ENCODE measurements at places on chromosomes 6 and 20.

- peak; percentile 88 for DNase-seq
Measured at GRCh38 chr20:35306931-35307517, 14.8 kb upstream of the FAM83C start.

GRCh38 chr20:35878113-35878625, 76.1 kb downstream of the SCAND1 start:
- DNase-seq = no peak

DNA sequence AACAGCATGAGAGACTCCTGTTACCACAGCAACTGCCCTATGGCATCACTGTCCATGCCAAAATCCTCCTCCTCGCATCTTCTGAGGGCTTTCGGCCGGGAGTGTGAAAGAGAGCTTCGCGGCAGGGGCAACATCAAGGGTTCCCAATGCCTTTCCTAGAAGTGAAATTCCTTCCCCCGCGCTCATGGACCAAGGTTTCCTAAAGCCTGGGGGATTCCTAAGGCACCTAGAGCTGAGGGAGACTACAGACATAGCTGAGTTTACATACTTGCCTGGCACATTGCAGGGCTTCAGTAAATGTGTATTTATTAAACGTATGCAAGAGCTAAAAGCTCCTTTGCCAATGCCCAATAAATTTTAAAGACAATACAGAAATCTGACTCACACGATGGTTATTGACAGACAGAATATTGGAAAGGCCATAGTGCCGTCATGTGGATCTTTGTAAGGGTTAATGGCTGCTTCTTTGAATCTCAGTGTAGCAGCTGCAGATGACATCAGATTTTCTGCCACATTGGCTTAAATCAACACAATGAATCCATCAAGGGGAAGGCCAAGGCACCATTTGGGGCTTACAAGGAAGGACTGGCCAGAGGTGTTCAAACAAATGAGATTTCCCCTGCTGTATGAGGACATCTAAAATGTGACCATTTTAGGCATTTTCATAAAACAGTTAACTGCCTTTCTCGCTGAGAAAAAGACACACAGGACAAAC, 281.2 kb upstream of the JARID2 start:
- no peak for DNase-seq

DNA sequence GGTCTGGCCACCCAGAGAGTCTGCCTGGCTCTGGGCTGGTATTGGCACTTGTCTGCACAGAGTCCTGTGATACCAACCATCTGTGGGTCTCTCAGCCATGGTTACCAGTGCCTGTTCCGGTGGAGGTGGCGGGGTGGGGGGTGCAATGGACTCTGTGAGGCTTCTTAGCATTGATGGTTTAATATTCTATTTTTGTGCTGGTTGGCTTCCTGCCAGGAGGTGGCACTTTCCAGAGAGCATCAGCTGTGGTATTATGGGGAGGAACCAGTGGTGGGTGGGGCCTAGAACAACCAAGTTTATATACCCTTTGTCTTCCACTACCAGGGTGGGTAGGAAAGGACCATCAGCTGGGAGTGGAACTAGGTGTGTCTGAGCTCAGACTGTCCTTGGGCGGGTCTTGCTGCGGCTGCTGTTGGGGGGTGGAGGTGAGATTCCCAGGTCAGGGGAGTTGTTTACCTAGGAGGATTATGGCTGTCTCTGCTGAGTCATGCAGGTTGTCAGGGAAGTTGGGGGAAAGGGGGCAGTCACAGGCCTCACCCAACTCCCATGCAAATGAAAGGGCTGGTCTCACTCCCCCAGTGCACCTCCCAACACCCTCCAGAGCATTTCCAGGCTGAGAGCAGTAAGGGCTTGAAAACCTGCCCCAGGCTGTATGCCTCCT, 117.5 kb downstream of the FLRT3 start:
- peak; percentile 88 for DNase-seq

- DNase-seq = no peak
Measured at GRCh38 chr6:37723016-37723415, 25.3 kb upstream of the MDGA1 start.

- no peak for DNase-seq
Measured at GRCh38 chr6:129863664-129864063, 2.5 kb upstream of the TMEM244 start.

GRCh38 chr6:128487746-128488145, 32.7 kb downstream of the PTPRK start:
- DNase-seq = no peak

GRCh38 chr20:21607971-21608725, 94.3 kb upstream of the NKX2-2 start:
- DNase-seq = no peak

DNA sequence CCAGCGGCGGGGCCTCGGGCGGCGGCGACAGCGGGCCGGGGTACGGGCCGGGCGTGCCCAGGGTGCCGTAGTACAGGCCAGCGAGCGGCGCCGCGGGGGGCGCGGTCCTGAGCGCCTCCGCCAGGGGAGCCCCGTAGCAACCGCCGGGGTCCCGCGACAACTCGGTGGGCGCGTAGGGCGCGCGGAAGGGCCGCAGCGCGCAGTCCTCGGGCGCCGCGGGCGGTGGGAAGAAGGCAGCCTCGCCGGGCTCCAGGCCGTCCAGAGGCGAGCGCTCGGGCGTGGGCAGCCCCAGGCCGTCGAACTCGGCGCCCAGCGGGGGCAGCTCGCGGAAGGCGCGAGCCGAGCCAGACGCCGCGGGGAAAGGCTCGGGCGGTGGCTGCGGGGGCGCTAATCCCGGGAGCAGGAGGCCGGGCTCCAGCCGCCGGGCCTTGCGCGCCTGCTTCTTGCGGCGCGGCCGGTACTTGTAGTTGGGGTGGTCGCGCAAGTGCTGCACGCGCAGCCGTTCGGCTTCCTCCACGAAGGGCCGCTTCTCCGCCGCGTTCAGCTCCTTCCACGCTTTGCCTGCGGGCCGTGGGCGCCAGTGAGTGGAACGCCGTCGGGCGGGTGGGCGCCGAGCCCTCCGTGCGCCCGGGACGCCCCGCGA, 916 bp downstream of the SOX18 start:
- no peak for DNase-seq

DNA sequence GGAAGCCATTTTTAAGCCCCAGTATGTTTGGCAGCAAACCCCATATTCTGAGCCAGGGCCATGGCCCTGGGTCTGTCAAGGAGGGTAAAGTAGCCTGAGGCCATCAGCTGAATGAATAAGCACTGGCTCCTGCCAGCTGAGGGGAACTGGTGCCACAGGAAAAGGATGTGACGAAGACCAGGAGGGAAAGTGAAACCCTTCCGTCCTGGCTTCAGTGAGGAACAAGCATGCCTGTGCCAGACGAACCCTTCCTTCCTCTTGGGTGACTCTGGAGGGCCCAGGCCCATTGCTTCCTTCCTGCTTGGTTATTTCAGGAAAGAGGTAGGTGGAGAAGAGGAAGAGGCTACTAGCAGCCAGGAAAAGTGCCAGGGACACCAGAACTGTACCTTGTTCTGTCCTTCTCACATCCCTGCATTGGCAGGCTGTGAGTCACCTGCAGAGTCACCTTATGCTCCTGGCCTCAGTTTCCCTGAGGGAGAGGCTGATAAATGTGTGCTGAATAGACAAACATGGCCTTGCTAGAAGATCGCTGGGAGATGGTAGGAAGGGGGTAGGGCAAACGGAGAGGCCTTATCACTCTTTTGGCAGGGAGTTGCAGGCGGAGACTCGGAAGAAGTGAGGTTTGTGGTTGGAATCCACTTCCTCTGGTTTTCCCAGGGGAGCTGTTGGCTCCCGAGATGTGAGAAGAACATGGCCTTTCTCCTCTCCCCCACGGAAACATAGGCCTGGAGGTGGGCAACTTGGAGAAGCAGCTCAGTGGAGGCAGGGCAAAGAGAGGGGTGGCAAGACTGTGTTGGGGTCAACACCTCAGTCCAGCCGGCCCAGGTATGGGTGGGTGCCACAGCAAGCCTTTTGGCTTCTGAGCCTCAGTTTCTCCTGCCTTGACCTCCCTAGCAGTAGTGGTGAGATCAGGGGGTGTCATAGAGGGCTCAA, 37.4 kb downstream of the COX4I2 start:
- no peak for DNase-seq

DNA sequence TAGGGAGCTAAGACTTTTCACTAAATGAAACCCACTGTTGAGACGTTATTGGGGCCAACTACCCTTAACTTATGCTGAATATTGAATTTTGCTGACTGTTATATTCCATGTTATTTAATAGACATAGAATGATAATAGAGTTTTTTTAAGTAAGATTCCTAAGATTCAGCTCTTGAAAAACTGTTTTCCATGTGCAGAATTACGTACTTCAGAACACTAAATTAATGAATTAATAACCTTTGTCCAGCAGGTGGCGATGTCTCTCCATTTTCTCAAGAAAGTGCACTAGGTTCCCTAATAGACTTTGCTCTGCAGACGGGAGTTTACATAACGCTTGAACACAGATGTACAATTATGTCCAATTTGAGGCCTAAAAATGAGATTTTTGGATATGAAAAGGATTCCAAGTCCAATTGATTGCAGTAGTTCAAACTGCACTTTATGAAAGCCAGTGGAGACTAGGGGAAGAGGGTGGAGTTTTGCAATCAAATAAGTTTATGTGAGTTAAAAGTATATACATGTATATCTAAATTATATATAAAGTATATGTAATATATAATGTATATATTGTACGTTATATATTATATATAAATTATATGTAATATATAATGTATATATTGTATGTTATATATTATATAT, 282.1 kb downstream of the UST start:
- DNase-seq = peak; percentile 74

DNA sequence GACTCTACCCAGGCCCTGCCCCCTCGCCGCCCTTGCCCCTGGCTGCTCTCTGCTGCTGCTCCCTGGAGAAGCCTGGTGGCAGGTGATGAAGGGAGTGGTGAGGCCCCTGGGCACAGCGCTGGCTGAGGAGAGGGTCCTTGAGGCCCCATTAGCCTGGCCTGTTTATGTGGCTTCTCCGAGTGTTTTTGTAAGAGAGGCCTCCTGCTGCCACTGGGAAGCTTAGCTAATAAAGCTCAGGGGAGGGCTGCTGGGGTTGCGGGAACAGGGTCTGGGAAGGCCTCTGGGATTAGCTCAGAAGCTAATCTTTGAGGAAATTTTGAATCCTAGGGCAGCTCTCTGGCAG, 15.5 kb downstream of the EBF4 start:
- DNase-seq = no peak

DNA sequence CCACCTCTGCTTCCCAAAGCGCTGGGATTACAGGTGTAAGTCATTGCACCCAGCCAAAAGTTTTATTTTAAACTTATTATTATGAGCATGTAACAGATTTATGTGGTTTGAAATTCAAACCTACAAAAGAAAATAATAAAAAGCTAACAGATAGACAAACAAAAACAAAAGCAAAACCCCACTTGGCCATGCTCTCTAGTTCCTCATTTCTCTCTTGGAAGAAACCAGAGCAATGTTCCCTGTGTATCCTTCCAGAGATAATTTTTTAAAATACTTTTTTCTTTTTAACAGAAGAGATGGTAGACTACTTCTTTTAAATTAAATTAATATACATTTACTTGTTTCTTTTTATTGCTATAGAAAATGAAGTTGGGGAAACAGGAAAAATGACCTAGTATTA, 28.0 kb upstream of the SLC17A3 start:
- DNase-seq = no peak

DNA sequence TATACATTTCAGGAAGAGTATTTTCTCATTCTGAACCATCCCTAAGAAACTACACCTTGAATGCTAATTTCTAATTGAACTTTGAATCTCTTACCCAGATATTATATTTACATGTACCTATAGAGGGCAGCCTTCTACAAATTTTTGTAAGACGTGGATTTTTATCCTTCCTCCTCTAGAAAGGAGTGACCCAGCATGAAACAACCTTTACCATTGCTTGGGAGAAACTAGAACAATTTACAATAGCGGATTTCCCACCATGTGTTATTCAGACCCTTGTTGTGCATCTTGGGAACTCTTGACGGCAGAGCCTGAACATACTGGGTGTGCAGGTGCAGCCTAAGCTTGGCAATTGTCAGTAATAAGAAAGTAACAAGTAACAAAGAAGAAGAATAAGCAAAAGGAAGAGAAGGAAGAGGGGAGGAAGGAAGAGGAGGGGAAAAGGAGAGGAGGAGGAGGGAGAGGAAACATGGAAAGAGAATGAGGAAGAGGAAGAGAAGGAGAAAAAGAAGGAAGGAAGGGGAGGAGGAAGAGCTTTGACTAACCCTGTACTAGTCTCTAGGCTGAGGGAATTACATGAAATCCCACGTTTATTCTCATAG, 10.8 kb upstream of the TAAR1 start:
- DNase-seq = peak; percentile 16

GRCh38 chr6:133055441-133055966, 185.7 kb upstream of the EYA4 start:
- DNase-seq = no peak

- no peak for DNase-seq
Measured at GRCh38 chr20:51745804-51746203, 22.4 kb downstream of the ATP9A start.

DNA sequence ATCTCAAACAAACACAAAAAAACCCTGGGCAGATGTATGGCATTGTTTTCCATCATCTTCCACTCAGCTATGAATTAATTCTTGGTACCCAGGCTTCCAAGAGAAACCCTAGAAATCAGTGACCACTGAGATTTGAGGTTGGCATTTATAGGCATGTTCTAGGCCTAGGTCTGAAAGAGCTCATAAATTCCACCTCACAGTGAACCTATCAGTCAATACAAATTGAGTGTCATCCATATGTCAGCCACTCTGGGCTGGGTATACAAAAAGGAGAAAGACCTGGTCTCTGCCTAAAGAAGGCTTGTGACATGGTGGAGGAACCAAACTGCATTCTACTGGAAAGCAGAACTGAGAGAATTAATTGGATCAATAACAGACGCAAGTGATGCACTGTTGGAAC, 30.2 kb downstream of the C20orf173 start:
- DNase-seq = no peak

DNA sequence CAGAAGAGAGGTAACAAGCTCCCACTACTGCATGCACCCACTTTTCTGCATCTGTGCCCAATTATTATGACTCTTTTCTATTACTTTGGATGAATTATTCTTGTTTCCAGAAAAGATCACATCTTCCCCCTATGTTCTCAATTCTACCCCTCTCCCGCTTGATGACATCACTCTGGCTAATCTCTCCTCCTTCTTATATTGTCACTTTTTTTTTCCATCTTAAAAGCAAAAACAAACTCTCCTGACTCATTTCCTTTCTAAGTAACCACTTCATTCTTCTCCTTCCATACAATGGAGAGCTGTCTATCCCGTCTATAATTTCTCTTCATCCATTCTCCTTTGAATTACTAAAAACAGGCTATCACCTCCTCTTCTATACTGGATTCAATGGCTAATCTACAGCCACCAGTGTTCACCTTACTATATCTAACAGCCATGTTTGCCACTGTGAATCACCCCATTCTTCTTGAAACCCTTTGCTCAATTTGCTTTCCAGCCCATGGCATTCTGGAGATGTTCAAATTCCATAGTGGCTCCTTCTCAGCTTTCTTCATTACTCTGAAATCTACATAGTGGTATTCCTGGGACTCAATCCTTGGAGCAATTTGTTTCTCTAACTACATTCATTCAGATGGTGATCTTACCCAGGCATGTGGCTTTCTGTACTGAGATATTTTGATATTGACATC, 378.4 kb downstream of the ARHGAP18 start:
- no peak for DNase-seq
